ENCODE measurements at places on chromosomes 12 and 14.
A peak's percentile ranks its signal among the peaks of the same experiment; 100 is the strongest.

DNA sequence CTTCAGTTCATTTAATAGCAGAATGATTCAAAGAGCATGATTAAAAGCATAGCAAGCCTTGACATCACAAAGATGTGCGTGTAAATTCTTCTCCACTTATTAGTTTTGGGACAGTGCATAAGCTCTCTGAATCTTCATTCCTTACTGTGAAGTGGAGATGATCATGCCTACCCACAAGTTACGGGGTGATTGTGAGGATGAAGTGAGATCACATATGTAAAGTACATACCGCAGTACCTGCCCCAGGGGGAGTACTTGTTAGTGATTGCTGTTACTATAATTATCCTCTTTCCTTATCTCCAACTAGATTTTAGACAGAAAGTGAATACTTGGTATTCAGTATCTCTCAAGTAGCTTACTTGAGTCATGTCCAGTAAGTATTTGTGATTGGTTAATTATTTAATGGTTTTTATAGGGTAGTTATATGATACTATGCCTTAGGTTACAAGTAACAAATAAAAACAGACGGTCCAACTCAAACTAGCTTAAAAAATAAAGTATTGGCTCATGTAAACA, 6.0 kb downstream of the RAD9B start:
- DNase-seq = no peak

- DNase-seq = no peak
Observed at GRCh38 chr12:101302741-101303140, 22.8 kb downstream of the UTP20 start.

- peak; percentile 18 for DNase-seq
Observed at GRCh38 chr12:48296586-48297282, 54.0 kb downstream of the ZNF641 start.

DNA sequence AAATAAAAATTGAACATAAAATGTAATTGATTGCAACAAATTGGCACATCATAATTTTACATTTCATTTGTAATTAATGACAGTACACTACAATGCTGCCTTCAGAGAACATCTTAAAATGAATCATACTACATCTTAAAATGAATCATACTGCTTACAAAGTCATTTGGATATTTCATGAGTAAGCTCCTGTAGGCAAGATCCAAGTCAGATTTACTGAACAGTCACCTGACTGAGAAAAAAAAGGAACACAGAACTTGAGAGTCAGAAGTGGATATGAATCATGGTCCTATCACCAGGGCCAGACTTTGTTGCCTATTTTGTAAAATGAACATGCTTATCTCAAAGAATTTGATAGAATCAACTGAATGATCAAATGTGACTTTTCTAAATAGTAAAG, 32.7 kb upstream of the FBLN5 start:
- no peak for DNase-seq

All from amygdala (tissue), 56 donors.